Retina (tissue), 1 donor: ENCODE measurements at places on chromosomes 5 and 9.

- DNase-seq = no peak
These were observed 52.3 kb downstream of the GGTA1 start for GRCh38 chr9:121447321-121447834.

DNA sequence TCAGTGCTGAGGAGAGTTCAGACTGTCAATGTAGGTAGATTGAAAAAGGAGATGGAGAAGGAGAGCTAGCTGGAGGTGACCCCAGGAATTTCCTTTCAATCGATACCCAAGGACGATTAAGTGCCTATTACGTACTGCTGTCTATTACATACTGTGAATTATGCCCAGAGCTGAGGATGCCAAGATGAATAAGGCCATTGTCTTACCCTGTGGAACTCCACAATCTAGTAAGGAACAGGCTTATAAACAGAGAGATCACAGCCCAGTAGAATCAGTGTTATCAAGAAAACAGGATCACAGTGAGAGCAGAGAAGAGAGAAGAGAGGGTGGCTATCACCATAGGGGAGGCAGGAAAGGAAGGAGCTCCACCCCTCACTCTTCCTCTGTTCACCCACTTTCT, 54.1 kb upstream of the PDE8B start:
- no peak for DNase-seq

DNA sequence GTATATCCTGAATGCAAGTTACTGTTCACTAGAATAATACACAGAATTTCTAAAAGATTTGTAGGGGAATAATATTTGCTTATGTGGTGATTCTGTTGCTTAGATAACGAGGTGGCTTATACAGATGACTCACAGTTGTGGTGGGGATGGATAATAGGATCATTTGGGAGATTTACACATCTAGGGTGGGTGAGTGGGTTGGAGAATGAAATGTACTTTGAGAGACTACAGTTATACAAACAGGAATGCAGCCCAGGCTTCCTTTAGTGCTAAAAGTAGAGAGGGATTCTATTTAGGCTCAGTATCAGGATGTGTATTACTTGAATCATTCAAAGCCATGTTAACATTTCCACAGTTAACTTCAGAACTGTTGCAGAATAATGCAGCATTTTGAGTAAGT, 1.8 kb downstream of the CTXN3 start:
- DNase-seq = no peak

- DNase-seq = no peak
These were observed 4.5 kb upstream of the GPSM1 start for GRCh38 chr9:136322756-136323330.

GRCh38 chr5:9853309-9853708, 223.2 kb upstream of the TAS2R1 start:
- DNase-seq = no peak

GRCh38 chr5:156981481-156981880, 18.5 kb upstream of the TIMD4 start:
- DNase-seq = no peak

DNA sequence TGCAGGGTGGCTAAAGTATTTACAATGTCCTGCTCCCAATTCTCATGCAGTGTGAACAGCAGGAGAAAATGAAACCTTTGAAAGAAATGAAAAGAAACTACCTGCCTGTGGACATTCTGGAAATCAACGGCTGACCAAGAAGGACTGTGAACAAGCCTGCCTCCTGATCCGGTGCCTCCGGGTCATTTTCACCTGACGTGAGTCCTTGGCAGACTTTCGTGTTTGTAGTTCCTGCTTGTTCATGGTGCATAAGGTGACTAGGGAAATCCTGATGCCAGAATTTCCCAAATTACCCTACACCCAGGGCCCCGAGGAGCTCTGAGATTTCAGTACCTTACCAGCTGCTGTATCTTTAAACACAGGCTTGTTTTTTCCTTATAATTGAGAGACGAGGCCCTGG, 317.5 kb downstream of the TLE1 start:
- DNase-seq = no peak

DNA sequence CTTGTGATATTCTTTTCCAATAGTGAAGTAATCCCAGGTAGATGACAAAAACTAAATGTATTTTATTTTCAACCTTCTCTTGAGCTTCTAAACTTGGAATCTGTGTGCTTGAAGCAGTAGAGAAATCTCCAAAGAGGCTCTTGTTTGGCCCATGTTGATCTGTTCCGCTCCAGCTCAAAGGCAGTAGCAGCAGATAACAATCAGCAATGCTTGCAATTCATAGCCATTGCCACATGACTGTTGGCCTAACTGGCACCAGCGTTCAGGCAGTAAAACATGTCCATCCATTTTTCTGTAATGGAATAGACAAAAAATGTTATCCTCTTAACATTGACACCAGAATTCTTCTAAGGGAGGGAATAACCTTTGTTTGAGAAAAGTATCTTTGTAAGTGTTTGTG, 270.7 kb upstream of the MSX2 start:
- DNase-seq = no peak

DNA sequence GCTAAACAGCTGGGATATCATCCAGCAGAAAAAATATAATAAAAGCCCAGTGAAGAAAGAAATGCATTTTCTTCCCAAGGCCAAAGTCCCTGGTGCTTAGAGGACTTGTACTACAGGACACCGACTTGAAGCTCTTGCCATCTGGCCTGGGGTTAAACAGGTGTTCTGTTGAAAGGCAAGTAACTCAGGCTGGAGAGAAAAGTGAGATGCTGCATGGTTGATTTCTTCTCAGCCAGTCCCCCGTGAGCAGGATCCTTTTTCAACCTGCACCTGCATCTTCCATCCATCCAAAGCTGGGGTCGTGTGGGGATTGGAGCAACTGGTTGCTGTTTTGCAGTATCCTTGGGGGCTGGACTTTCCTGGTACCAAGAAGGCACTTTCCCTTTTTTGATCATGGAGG, 146.1 kb upstream of the RPS23 start:
- DNase-seq = no peak

DNA sequence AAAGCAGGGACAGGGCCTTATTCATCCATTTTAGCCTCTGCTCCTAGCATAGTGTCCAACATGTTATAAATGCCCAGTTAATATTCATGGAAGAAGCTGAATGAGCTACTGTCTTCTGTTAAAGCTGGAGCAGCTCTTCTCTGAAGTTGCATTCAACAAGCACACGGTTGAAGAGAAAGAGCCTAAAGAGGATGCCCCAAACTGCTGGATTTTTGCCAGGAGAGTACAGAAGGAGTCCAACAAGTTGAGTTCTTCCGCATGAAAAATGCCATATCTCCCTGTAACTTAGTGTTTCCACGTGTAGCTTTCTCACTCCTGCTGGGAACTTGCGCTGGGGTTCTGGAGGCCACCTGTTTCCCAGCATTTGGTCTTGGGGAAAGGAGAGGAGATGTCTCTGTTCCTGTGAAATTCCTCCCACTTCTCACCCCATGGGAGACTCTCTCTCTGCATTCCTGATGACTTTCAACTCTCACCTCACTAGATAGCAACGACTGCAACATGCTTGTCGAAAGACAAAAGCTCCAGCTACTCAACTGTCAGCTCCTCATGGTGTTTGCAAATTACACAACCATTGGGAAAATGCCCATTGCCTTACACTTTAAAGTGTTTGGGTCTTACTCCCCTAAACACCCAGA, 122.8 kb downstream of the KIF4B start:
- no peak for DNase-seq

DNA sequence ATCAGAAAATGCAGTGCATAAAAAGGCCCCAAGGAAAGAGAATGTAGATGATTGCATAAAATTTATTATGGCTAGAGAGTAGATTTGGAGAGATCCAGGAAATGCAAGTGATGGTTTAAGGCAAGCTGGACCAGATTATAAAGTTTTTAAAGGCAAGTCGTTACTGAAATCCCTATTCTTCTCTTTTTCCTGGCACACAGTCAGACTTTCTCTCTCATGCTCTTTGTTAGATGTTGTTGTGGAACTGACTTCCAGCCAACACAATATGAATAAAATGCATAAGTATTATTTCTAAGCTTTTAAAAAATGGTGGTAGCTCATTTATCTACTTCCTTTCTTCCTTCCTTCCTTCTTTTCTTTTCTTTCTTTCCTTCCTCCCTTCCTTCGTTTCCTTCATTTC, 1085.4 kb upstream of the CDH6 start:
- DNase-seq = no peak

GRCh38 chr5:86403190-86403589, 214.6 kb upstream of the COX7C start:
- DNase-seq = no peak

- DNase-seq = no peak
These were observed 50.5 kb downstream of the COMMD10 start for GRCh38 chr5:116135344-116135743.

GRCh38 chr9:35905912-35906679, at the start of gene HRCT1:
TSS of gene HRCT1 (plus strand) at chr9:35906202. CDS start at chr9:35906288, 86 bp downstream.
- DNase-seq = no peak

- no peak for DNase-seq
These were observed 13.8 kb upstream of the CTSL start for GRCh38 chr9:87711857-87712800.

GRCh38 chr5:174491265-174491664, 233.1 kb upstream of the MSX2 start:
- no peak for DNase-seq

- no peak for DNase-seq
These were observed 176.7 kb downstream of the TLE1 start for GRCh38 chr9:81512641-81513040.

- DNase-seq = no peak
These were observed 145.1 kb downstream of the MARCHF11 start for GRCh38 chr5:16034319-16035001.

- peak; percentile 75 for DNase-seq
These were observed 474 bp downstream of the HMGCR start for GRCh38 chr5:75337366-75338021.

- DNase-seq = no peak
These were observed 113.6 kb upstream of the FER start for GRCh38 chr5:108634010-108634616.

- DNase-seq = no peak
These were observed 26.0 kb downstream of the ERCC6L2 start for GRCh38 chr9:95901506-95901905.

GRCh38 chr5:158287643-158288271, 428.8 kb upstream of the CLINT1 start:
- no peak for DNase-seq

GRCh38 chr5:152953788-152954483, 536.5 kb upstream of the GRIA1 start:
- DNase-seq = no peak

- no peak for DNase-seq
These were observed 526.5 kb downstream of the RAB3C start for GRCh38 chr5:59109383-59109782.

GRCh38 chr9:113808391-113809358, 67.4 kb upstream of the ZNF618 start:
- no peak for DNase-seq

DNA sequence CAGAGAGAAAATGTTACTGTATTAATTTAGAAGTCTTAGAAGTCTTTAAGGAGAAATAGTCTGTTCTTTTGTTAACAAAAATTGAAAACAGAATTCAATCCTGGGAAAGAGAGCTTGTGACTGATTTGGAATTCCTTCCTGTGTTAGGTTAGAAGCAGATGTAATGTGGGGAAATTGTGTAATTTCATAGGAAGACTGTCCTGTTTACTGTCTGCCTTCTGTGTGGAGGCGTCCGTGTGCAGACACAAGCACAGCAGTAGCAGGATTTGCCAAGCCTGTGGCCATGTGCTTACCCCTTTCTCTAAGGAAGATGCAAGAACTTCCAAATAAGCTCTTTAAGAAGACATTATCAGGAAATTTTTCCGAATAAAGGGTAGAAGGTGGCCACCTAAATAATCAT, 36.7 kb upstream of the F2R start:
- DNase-seq = no peak

DNA sequence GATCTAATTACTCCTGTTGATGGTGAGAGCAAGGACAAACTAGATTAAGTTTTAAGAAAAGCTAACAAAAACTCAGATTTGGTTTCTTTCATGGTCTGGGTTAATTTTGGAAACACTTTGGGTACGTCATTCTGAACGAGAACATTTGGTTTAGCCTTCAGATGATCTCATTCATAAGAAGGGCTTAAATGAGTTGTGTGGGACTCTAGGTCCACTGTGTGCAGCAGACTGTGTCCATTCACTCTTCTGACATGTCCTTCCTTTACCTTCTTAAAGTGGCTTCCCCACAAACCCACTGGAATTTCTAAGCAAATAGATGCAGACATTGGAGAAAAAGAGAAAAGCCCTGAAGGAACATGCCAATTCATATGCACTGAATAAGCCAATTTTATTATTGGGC, 96.8 kb downstream of the FBXO4 start:
- no peak for DNase-seq

GRCh38 chr5:31702712-31703111, 63.8 kb downstream of the PDZD2 start:
- DNase-seq = no peak

DNA sequence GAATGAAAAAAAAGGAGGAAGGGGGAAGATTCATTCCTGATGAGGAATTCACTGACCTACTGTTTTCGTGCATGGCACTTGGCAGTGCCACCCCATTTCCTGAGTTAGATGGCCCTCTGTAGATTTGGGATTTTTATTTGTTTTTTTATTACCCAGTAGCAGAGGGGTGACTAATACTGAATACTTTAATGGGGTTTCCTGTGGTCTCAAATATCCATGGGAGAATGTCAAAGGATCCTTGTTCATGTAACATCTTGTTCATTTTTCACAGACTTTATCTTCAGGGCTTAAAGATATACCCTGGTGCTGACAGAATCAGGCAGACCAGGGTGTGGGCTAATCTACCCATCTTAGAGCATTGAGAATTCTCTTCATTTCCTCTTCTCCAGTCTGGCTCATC, 93.0 kb downstream of the MAMDC2 start:
- DNase-seq = no peak
